ENCODE measurements at places on chromosomes 16 and 17.

GRCh38 chr17:49200423-49201083 lies 9.8 kb downstream of the GNGT2 start:
- DNase-seq: no peak

GRCh38 chr16:2858245-2859025 lies 465 bp upstream of the PRSS22 start:
- no peak for DNase-seq

- no peak for DNase-seq
These were observed 11.6 kb downstream of the CES2 start for GRCh38 chr16:66946974-66947301.

- no peak for DNase-seq
These were observed 16.6 kb downstream of the GRB7 start for GRCh38 chr17:39754161-39754957.

GRCh38 chr17:42010898-42011516 lies 6.2 kb downstream of the DNAJC7 start:
- DNase-seq: no peak

GRCh38 chr17:14793237-14793636 lies 471.9 kb downstream of the PMP22 start:
- no peak for DNase-seq

DNA sequence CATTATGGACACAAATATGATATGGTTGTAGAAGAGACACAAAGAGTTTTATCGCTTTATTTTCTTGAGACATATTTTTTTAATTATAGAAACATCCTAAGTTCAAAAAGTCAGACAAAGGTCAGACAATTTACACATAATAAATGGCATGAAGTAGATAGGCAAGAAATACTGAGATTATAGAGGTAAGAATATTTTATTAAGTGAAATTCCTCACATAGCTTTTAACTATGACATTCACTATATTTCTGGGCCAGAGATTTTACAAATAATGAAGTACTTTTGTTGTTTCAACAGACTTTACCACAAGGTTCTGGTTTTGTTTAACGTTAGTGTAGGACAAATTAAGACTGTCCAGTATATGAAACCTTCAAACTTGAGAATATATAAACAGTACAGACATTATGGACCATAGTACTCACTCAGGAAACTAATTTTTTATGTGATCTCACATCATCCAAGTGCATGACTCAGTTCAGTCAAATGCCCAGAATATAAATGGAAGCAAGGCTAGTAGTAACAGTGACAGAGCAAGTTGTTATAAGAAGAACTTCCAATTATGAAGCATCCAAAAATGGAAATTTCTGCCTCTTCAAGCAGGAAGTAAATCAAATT lies 394.8 kb downstream of the KCNJ2 start:
- DNase-seq: no peak

DNA sequence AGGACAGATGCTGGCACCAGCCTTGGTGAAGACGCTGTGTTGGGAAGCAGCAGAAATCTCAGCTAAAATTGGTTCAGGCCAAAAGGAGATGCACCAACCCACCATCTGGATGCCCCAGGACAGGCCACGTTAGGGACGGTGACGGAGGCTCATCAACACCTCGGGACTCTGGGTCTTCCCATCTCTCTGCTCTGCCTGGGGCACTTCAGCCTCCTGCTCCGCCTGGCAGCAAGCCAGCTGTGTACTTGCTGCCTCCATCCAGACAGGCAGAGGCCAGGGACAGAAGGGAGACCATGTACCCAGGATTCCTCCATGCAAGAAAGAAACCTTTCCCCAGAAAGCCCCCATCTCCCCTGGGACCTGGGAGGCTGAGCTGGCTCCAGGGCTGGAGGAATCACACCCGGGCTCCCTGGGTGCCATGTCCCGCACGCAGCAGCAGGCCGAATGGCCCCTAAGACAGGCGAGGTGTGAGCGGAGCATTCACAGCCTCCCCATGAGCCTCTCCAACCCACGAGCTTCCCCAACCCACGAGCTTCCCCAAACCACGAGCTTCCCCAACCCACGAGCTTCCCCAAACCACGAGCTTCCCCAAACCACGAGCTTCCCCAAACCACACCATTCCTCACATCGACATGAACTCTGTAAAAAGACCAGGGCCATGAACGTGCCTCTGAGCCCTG lies 274.5 kb downstream of the C16orf95 start:
- no peak for DNase-seq

DNA sequence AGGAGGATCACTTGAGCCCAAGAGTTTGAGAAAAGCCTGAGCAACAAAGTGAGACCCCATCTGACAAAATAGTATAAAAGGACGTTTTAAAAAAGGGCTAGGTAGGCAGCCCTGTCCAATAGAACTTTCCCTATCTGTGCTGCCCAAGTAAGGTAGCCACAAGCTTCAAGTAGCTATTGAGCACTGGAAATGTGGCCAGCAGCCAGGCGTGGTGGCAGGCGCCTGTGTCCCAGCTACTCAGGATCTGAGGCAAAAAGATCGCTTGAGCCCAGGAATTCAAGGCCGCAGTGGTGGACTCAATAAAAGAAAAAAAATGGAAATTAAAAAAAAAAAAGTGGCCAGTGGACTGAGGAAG lies 1.5 kb upstream of the NQO1 start:
- DNase-seq: no peak

DNA sequence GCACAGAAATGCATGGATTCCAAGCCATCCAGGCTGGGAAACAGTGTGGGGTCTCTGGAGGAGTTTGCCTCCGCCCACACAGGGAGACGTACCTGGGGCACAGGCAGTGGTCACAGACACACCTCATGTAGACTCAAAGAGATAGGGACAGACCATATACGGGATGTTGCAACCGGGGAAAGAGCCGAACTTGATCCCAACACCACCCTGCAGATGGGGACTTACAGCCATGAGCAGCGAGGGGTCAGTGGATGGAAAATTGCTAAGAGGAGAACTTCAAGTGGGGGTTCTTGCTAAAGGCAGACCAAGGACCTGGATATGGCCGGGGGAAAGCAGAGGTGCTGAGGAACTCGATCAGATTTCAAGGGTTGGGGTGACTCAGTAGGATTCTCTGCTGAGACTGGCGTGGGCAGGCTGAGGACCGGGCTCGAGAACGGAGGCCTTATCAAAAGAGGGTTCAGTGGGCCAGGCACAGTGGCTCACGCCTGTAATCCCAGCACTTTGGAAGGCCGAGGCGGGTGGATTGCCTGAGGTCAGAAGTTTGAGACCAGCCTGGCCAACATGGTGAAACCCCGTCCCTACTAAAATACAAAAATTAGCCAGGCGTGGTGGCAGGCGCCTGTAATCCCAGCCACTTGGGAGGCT lies 12.0 kb upstream of the DNAH17 start:
- DNase-seq: no peak

DNA sequence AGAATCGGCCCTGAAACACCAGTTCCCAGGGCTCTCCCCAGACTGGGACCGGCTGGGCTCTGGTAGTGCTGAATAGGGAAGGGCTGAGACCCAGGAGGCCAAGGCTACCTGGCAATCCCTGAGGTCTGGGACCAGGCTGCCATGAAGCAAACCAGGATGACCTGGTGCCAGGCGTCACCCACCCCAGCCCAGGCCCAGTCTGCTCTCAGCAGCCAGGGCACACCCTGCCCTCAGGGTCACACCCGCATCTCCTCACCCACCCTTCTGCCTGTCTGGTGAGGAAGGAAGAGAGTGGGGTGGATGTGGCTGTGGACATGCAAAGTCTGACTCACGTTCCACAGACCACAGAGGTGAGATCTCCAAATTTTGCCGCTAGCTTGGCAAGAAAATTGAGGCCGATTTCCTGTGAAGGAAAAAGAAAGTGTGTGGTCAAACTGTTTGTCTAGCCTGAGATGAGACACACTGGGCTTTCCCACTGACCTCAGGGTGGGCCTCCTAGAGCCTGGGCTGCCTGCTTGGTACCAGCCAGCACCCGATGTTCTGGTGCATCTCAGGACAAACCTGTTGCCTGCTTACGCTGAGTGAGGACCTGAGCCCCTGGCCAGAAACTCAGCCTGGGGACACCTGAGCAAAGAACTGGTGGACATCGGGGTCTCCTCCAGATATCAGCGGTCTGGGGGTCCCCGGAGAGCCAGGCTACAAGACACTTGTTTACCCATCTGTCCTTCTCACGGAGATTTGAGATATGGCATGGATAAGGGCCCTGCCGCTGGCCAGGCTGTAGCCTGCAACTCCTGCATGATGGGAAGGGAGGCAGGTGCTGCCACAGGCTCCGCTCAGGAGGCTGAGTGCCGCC lies 6.3 kb upstream of the RAB37 start:
- DNase-seq: no peak

- DNase-seq: no peak
These were observed 98.6 kb upstream of the CHMP6 start for GRCh38 chr17:80892900-80893603.

DNA sequence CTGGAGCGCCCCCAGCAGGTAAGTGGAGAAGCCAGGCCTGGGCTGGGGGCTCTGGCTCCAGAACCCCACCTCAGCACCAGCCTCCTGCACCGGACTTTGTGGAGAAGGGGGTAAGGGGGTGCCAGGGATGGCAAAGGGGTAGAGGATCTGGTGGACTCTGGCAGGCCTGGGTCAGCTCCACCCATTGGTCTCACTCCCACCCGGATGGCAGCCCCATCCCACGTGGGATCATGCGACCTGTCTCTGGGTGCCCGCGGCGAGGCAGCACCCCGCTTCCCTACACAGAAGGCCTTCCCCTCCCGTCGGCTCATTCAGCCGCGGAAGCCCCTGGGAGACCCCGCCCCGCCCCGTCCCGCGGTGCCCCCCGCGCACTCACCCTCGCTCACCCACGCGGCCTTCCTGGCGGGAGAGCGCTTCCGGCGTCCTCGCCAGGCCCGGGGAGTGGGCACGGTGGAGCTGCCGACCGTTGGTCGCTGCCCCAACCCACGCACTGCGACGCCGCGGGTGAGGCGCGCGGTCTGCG lies 498 bp upstream of the PLEKHG4 start:
- no peak for DNase-seq

DNA sequence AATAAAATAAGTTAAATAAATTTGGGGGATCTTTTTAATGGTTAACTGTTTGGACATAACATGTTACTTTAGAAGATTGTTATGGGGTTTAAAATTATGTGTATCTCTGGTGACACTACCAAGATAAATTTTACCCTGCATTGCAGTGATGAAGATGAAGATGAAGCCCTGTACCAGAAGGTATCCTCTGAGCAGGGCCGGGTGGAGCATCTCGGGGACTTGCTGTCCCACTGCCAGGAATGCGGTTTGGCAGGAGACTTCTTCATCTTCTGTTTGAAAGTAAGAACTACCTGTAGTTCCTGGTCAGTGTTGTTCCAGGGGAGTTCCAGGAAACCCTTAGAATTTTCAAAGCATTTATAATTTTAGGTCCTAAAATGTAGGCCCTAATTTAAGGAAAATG lies 64.0 kb downstream of the TANGO6 start:
- DNase-seq: no peak

DNA sequence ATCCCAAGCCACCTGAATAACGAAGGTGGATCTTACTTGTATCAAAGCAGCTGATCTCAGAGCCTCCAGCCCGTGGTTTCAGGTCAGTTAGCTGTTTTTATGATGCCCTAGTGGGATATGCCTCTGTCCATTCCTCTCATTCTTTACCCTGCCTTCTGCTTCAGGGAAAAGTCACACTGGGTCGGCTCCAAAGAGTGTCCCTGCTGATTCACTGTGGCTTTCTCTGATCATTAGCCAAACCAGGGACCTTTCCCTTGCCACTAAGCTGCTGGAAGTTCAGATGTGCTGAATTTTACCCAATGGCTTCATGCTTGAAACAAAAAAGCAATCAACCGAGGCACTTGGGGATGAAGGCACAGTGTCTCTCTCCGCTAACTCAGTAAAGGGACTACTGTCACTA lies 170.2 kb upstream of the SALL1 start:
- no peak for DNase-seq

GRCh38 chr16:29641561-29641960 lies 21.5 kb upstream of the SPN start:
- no peak for DNase-seq

DNA sequence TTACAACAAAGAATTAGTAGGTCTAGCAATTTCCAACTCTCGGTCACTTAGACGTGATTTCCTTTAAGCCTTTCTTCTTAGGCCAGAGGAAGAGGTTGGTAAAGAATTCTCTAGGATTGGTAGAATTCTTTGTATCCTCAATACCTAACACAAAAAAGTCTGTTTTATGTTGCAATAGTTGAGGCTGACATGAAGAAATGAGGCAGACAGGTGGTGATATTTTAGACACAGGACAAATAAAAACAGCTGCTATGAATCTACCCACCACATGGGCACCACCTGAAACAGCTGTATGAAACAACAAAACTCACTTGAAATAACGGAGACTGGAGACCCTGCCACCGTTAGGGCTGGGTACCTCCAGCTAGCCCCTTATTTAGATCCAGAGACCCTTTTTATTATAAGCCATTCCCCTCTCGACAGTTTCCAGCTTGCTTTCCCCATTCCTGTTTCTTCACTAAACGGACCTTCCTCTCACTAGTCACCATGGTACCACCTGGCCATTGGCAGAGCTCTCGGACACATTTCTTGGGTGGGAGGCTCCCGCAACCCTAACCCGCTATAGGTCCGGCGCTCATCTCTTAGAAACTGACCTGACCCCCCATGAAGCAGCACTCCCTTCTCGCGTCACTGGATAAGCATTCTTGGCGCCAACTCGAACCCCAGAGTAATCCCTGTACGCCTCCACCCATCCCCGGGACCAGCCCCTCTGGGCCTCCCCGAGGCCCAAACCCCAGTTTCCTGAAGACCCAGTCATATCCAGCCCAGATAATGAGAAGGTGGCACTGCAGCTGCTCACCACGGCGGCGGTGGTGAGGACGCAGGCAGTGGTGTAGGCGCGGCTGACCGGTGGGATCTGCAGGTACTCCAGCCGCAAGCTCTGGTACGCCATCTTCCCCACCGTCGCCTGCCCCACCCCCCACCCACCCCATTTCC lies at the start of gene DERL2:
Gene DERL2 (minus strand): TSS at position 909 of the 936 bp plus-strand sequence. CDS start 17 bp downstream, at position 892.
- no peak for DNase-seq

DNA sequence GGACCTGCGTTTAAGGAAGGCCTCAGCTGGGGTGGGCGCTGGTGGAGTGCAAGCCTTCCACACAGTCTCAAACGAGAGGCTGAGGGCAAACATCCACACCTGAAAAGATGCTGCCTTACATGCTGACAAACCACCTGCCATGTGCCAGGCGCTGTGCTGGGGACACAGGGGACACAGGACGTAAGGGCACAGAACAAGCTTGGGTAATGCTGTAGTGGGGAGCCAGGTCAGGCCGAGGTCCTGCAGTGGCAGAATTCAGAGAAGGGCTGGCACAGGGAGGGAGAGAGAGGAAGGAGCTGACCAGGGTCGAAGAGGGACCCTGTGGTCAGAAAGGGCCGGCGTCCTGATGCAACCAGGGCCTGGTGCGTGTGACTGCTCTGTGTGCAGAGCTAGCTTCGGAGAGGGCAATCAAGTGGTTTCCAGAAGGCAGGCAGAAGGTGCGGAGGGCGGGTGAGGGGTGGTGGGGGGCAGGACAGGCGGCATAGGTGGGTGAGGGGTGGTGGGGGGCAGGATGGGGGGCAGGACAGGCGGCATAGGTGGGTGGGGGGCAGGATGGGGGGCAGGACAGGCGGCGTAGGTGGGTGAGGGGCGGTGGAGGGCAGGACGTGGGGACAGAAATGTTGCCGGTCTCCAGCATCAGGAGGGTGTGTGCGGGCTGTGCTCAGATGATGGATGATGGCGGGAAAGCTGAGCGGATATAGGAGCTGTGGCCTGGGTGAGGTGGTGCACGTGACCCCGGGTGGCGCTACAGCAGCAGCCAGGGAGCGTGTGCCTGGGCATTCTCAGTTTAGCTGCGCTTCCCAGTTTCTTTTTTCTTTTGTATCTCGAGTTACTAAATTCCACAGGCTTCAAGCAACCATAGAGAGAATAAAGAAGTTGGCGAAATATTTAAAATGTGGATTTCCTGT lies 18.8 kb downstream of the TELO2 start:
- no peak for DNase-seq

GRCh38 chr17:40072040-40072734 lies 9.4 kb downstream of the THRA start:
- no peak for DNase-seq
